ENCODE measurements at places on chromosomes 5 and 9. TPM values are rescaled to one million over a fixed set of nuclear protein-coding genes. Genes with fewer than 3 reads are reported as not detected.

Gene WDR70
- 38.1 TPM for total RNA-seq

Gene CFAP77
- total RNA-seq, result not detected

Gene DEPDC1B
- 8.2 TPM for total RNA-seq

Gene SURF6
- total RNA-seq, result 15.0 TPM

Gene LCN6
- total RNA-seq, result not detected

Gene CAVIN4
- total RNA-seq, result 32.9 TPM

Gene PGM5
- not detected for total RNA-seq

Gene PCDHGB7
- 38.6 TPM for total RNA-seq

Gene PCDHGA8
- total RNA-seq, result 7.2 TPM

Gene DRD1
- total RNA-seq, result not detected

Gene LHX2
- total RNA-seq, result 6.7 TPM

Gene RNF180
- 9.1 TPM for total RNA-seq

Gene OR1Q1
- not detected for total RNA-seq
